Nucleus accumbens (tissue), 56 donors: ENCODE measurements at places on chromosomes 16 and 17.

- DNase-seq: no peak
These were observed 597.4 kb upstream of the CDH5 start for GRCh38 chr16:65769055-65769465.

- DNase-seq: no peak
These were observed 11.3 kb upstream of the CYTH1 start for GRCh38 chr17:78793415-78793814.

GRCh38 chr17:38742411-38743308, 5.5 kb downstream of the PCGF2 start:
- no peak for DNase-seq

DNA sequence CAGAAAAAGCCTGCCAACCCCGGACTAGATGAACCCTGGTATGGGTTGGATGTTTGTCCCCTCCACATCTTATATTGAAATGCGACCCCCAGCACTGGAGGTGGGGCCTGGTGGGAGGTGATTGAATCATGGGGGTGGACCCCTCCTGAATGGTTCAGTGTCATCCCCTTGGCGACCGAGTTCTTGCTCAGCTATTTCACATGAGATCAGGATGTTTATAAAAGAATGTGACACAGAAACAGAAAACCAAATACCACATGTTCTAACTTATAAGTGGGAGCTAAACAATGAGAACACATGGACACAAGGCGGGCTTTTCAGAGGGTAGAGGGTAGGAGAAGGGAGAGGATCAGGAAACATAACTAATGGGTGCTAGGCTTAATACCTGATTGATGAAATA, 576.0 kb upstream of the HSBP1 start:
- DNase-seq: no peak

DNA sequence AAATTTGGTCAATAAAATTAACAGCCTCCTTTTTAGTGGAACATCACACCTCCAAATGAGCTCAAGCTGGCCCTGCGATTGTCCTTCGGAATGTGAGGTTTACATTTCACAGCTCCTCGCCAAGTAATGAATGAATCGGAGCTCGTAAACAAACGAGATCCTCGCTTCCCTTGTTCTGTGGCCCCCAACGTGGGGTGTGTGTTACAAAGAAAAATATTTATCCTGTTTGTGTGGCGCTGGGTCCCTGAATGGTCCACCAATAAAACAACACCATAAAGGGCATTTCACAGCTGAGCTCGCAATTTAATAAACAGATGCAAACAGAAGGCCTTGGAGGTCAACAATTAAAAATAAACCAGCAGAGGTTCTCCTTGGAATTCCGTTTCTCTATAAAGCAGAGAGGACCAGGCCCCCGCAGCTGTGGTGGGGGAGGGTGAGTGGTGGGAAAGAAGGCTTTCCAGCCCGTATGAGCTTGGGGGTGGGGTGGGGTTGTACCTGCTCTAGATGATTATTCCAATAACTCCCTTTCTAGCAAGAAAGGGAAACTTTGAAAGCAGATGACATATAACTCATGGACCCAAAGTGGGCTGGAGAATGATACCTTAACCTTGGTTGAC, 393.9 kb upstream of the SALL1 start:
- DNase-seq: no peak

DNA sequence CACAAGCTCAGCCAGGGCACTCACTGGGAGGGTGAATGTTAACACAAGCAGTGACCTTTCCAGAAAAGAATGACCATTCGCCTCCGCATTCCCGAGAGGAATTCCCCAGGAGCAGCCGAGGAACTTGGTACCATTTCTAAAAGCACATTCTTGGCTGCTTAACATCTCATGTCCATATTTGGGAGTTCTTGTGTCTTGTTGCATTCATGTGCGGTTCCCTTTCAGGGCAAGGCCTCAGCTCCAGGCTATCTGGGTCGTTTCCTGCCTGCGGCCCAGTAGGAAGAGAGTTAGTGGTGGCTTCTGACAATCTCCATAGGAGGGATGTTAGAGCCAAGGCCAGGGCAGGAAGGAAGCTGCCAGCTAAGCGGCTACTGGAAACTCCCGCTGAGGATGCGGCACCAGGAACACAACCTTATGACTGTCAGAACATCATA, 27.8 kb upstream of the MEAK7 start:
- no peak for DNase-seq

DNA sequence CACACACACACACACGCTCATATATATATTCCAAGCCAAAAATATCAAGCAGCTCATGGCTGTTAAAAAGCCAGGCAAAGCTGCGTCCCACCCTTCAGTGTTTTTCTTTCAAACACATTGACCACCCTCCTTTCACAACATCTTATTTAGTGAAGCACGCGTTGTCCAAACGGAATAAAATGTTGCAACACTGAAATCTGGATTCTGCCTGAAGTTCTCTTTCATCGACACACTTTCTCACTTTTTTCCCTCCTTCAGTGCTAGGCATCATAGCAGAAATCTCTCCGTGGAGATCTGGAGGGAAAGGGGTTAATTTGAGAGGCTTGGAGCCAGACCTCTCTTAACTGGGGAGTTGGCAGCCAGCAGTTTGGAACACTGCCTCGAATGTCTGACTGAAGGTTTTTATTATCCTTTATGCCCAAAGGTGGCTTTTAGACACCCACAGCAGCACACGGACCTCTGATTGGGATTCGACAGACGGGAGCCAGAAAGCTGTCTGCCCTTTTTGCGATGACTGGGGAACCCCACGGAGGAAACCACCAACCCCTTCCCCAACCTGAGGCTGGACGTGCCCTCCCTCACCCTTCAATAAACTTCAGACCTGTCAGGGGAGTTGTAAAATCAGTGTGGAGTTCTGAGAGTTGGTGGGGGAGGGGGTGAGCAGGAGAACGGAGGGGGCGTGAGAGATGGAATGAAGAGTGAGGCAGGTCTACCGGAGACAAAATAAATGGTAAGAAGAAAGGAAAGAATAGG, 833.6 kb upstream of the SOX9 start:
- DNase-seq: no peak

GRCh38 chr17:80030730-80031410, 4.8 kb downstream of the TBC1D16 start:
- DNase-seq: no peak

DNA sequence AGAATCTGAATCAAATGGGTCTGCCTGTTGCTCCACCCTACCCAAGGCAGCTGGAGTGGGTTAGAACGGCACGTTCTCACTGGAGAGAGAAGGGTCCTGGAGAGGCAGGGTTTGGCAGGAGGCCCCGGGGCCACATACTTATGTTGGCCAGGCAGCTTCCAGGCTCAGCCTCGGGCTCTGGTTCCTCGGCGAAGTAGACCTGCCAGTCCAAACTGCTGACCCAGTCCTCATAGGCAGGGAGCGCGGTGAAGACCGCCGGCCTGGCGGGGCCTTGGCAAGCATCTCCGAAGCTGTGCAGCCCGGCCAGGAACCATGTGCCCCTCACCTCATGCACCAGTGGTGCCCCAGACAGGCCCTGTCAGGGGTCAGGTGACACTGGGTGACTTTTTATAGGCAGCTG, 4.8 kb downstream of the PRSS53 start:
- no peak for DNase-seq

- DNase-seq: no peak
These were observed 91.2 kb downstream of the TMEM132E start for GRCh38 chr17:34670618-34671017.

- no peak for DNase-seq
These were observed 458 bp downstream of the ENKD1 start for GRCh38 chr16:67666032-67666551.

GRCh38 chr16:65769776-65770438, 596.6 kb upstream of the CDH5 start:
- no peak for DNase-seq

GRCh38 chr17:59400858-59401257, 69.4 kb downstream of the YPEL2 start:
- DNase-seq: no peak

DNA sequence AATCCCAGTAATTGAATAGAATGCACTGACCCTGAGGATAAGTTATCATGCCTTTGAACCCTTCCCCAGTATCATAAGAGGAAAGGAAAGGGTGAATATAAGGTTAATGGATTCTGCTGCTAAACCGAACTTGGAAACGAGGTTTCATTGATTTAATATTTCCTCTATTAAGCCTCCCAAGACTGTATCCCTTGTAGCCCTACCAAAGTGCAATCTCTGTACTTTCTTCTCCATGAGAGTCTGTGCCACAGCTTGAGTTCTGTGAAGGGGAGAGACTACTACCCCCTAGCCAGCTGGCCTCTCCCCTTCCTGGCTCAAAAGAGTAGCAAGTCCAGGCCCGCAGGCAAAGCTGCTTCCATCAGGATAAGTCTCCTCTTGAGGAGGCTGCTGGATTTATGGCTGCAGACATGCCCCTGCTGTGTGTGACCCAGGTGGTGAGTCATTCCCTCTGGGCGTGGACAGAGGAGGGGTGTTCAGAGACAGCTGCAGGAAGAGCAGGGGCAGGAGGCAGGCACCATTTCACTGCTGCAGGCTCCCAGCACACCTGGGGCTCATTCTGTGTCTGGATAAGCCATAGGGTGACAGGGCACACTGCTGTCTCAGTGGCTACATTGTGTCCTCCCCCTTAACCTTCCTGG, 58.4 kb downstream of the TOM1L2 start:
- DNase-seq: peak; percentile 58

DNA sequence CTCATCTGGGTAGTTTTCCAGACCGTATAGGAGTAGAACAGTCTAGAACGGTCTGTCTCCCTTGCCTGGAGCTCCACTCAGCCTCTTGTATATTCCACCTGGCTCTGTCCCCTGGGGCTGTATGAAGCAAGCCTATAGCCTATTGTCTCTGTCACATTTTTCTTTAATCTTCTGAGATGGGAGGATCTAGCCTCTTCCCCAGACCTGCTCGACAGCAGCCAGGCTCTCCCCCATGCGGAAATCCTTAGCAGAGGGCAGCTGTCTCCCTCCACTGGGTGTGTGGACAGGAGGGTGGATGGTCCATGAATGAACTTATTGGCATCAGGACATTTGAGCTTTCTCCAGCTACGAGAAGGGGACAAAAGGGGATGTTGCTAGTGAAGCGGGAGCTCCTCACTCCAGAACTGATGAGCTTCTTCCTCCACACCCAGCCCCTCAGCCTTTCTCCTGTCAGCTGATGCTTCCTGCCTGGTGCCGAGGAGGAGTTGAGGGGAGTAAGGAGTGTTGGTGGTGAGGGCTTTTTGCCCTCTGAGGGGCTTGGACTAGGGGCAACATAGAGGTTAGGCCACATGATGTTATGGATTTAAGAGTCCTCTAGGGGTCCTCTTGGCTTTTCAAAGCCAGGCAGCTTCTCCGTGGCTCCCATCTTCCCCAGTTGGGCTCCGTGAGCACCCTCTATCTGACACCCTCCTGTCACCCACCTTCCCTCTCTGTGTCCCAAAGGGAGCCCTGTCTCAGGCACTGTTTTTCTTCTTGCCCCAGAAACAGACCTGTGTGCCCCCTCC, 28.0 kb downstream of the ARHGAP23 start:
- no peak for DNase-seq

GRCh38 chr16:67857547-67858233, 10.2 kb upstream of the CENPT start:
- no peak for DNase-seq

DNA sequence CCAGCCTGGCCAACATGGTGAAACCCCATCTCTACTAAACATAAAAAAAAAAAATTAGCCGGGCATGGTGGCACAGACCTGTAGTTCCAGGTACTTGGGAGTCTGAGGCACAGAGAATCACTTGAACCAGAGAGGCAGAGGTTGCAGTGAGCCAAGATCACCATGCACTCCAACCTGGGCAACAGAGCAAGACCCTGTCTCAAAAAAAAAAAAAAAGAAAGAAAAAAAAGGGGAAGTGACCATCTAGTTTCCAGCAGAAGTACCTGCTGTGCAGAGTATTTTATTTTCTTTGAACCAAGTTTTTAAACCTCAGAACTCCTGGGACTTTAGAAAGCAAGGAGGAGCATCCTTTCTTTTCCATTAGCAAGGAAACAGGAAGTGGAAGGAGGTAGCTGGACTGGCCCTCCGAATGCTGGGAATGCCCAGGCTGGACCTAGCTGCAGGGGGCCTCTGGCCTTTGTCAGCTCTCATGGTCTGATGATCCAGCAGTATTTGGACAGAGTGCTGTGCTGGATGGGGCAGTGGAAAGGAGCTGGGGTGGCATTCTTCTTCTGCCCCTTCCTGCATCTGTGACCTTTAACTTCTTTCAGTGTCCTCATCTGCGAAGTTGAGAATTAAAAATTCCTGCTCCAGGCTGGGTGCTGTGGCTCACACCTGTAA, 6.6 kb downstream of the GID4 start:
- DNase-seq: no peak

DNA sequence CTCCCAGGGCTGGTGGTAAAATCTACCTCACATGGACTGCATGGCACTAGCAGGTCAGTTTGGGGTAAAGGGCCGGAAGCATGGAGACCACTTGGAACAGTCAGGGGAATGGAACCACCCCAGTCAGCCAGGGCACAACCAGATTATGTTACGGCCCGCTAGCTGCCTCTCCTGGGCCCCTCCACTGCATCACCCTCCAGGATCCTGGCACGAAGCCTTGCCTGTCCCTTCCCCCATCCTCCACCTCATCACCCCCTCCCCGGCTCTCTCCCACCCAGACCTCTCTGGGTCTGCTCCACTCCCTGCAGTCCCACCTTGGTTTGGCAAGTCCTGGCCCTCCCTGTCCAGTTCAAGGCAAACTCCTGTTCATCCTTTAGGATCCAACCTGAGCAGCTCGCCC, 91.7 kb downstream of the CLEC16A start:
- DNase-seq: no peak

DNA sequence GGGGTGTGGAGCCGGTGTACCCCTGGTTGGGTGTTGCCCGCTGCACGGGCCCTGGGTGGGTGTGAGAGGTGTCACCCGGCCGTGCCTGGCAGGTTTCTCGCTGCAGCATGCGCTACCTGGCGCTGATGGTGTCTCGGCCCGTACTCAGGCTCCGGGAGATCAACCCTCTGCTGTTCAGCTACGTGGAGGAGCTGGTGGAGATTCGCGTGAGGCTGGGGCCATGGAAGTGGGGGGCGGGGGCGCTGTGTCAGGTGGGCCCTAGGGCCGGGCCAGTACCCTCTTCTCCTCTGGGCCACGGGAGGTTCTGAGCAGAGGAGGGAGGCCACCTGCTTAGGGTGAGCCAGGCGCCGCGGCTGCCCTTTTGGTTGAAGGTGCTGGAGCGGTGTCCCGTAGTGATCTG, 13.4 kb downstream of the DEF8 start:
- no peak for DNase-seq

DNA sequence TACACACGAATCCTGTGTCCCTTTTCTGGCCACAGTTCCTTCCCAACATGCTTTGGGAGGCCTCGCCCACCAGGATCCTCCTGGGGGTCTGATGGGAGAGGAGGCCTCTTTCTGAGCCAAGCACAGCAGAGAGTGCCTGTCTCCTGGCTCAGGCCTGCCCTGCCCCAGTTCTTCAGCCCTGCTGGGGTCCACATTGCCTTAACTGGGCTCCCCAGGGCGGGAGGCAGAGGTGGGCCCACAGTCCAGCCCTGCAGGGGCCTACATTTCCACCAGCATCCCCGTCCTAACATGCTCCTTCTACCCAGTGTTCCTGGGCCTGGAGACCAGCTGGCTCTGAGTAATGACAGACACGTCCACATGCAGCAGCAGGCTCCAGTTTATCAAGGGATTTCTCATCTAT, 29.6 kb downstream of the WNT9B start:
- no peak for DNase-seq
